ENCODE measurements at places on chromosomes 12 and 14.

DNA sequence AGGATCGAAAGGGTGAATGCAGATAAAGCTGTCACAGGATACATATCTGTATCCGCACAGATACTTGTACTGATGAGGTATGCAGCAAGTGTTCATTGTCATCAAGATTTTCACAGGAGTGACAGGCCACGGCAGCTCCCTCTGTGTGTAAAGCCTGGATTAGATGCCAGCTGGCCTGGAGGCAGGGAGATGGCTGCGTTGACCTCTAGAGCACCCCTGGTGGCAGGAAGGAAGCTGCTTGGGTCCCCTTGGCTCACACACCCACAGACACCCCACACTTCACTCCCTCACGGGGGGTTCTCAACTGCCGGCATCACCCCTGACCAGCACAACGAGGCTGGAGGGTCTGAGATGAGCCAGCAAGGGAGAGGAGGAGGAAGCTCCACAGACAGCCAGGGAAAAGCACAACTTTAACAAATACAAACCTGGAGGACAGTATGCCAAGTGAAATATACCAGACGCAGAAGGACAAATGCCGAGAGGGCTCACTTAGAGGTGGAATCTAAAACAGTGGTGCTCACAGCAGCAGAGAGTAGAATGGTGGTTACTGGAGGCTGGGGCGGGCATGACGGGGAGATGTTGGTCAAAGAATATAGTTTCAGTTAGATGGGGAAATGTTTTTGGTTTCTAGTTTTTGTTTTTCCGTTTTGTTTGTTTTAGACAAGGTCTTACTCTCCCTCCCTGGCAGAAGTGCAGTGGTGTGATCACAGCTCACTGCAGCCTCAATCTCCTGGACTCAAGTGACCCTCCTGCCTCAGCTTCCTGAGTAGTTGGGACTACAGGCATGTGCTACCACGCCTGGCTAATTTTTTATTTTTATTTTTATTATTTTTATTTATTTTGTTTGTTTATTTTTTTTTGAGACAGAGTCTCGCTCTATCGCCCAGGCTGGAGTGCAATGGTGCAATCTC, 45.7 kb downstream of the TEAD4 start:
- no peak for DNase-seq

DNA sequence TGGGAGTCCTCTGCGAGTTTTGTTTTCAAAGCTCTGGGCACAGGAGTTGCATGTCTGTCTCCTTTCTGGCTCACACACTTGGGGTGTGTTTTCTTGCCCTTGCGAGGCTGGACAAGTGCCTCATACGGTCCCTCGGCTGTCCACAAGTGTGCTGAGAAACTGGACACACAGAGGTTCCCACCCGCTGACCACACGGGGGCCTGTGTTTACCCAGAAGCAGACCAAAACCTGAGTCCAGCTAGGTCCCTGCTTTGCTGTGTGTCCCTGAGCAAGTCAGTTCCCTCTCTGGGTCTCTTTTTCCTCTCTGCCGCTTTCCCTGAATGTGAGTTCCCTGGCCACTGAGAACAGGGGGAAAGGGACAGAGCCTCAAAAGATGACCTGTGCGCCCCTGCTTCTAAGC, 678 bp upstream of the OAS2 start:
- DNase-seq, result no peak

- no peak for DNase-seq
Observed at GRCh38 chr12:6695313-6696045, 5.1 kb downstream of the PIANP start.

- DNase-seq, result no peak
Observed at GRCh38 chr12:64797156-64797555, 27.3 kb upstream of the TBC1D30 start.

- no peak for DNase-seq
Observed at GRCh38 chr14:65027127-65027799, 40.6 kb downstream of the FNTB start.

- no peak for DNase-seq
Observed at GRCh38 chr14:96509457-96510090, 7.4 kb downstream of the PAPOLA start.

DNA sequence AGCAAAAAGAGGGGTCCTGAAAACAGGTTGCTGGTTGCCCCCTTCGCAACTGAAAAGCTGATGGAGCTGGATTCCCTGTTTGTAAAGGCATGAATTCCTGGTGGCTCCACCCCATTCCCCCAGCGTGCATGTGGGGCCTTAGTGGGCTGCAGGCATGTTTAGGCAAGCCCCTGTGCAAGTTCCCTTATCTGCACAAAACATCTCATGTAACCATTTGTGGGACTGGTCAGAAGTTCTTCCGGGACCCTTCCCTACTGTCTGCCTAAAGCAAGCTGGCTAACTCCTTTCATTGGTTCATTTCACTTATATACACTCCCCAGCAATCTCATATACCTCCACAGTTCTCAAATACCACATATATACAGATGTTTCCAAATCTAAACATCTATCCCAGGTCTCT, 24.0 kb upstream of the HIGD1C start:
- DNase-seq, result no peak

DNA sequence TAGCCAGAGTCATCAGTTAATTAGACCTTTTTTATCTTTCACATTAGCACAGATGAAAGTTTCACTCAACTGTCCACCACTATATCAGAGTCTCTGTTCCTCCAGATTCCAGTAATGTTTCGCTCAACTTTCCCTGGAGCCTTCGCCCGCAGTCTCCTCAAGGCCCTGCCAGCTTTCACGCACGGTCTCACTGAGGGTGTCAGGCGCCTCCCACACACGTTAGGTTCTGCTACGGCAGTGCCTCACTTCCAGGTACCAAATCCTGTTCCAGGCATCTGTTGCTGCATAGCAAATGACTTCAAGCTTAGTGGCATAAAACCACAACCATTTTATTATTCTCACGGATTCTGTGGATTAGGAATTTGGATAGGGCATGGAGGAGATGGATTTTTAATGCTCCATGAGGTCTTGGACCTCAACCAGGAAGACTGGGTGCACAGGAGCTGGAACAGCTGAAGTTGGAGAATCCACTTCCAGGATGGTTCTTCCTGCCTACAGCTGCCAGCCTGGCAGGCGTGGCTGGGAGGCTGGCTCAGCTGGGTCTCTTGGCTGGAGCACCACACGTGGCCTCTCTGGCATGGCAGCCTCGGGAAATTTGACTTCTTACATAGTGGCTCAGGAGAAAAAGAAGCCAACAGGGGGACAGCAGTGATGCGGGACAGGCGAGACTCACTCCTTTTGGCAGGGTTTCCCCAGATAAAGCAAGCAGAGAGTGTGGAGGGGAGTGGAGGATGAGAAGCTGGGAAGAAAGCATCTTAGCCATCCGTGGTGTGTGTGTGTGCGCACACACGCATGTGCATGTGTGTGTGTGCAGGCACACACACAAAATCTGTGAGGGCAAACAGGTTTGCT, 21.3 kb upstream of the BCDIN3D start:
- DNase-seq, result no peak

DNA sequence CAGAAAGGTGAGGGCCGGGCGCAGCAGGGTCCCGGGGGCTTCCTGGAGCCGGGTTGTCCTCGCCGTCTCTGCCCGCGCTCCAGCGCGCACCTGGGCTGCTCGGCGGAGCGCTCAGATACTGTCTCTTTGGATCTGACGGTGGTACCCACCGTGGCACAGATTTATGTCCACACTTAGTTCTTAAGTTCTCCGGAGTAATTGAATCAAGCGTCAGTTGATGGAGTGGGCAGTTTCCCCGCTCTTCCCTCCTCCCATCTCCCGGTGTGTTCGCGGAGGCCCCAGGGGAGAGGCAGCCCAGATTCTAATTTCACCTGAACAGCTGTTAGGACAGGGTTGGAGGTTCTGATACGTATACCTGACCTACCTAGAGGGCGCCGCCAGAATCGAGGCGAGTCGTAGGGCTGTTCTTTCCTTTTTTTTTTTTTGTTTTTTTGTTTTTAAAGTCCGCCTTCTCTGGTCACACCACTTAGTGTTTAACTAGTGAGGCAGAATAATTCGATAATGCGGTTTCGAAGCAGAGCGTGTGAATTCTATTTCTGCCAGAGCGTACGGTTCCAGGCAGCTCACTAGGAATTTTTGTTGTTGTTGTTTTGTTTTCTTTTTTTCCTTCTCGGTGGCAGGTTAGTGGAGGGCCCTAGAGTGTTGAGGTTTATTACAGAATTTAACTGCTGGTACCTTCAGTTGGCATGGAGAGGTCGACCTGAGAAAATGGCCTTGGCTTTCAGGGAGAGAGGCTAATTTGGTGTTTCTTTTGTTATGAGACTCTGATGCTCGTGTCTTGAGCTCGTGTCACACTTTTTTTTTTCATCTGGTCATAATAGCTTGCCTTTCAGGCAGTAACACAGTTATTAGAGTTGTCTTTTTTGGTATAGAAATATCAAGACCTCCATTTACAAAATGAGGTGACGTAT, 22.3 kb upstream of the GNS start:
- no peak for DNase-seq

DNA sequence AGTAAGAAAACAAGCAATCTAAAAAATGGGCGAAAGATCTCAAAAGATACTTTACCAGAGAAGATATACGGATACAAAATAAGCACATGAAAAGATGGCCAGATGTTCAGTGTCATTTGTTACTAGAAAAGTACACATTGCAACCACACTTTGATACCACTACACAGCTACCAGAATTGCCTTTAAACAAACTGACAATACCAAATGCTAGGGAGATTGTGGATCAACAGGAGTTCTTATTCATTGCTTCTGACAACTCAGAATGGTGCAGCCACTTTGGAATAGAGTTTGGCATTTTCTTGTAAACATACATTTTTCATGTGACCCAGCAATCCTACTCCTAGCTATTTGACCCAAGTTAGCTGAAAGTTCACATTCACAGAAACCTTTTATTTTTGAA, 136.3 kb downstream of the FUT8 start:
- DNase-seq, result no peak

- DNase-seq, result no peak
Observed at GRCh38 chr12:44509471-44509870, 366.6 kb downstream of the NELL2 start.

GRCh38 chr14:105939810-105940508, 413.6 kb downstream of the TMEM121 start:
- DNase-seq, result no peak

GRCh38 chr12:59844750-59845149, 248.9 kb downstream of the SLC16A7 start:
- DNase-seq, result no peak

- DNase-seq, result no peak
Observed at GRCh38 chr12:131375972-131376345, 334.9 kb upstream of the SFSWAP start.

- DNase-seq, result no peak
Observed at GRCh38 chr12:6708960-6709394, 8.4 kb upstream of the PIANP start.

- peak; percentile 80 for DNase-seq
Observed at GRCh38 chr12:43835656-43836474, at the start of gene TMEM117. Gene TMEM117, plus strand, starts transcription at chr12:43836081.

DNA sequence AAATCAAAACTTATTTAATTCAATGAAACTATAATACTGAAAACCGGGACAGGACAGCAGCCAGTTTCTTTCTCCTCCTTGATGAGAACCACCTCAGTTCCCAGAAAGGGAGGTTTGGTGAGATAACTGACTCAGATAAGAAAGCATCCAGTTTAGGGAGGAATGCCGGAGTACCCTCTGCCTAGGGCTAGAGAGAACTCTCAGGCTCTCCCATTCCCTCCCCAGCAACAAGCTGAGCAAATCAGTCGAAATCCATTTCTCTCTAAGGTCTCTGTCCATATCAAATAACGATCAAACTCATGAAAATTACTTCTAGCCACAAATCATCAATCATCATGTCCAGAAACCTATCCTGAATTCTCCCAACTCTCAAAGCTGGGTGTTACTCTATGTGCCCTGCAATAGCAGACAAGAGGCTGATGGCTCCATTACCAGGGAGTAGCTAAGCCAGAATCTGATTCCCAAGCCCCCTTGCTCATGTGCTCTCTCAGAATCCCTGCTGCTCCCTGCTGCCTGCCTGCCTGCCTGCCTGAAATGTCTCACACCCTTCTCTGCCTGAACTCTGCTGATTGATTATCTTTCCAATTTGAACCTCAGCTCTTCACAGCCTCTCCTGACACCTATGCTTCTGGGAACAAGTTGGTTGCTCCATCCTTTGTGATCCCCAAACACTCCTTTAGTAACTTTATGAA, 49.4 kb downstream of the SLC25A47 start:
- DNase-seq, result no peak

GRCh38 chr12:29317556-29318363, 63.2 kb downstream of the ERGIC2 start:
- DNase-seq, result peak; percentile 18

- no peak for DNase-seq
Observed at GRCh38 chr14:71362920-71363584, 455.8 kb downstream of the PCNX1 start.

- peak; percentile 83 for DNase-seq
Observed at GRCh38 chr12:26124446-26125399, at the start of gene BHLHE41. Gene BHLHE41, minus strand, starts transcription at chr12:26125037. Its CDS starts 258 bp downstream, at chr12:26124779.

GRCh38 chr12:111110556-111110955, 190.2 kb upstream of the MYL2 start:
- DNase-seq, result no peak

- DNase-seq, result no peak
Observed at GRCh38 chr14:22320362-22320750, 268.7 kb downstream of the DAD1 start.

- no peak for DNase-seq
Observed at GRCh38 chr12:31387466-31387865, 61.5 kb upstream of the SINHCAF start.

DNA sequence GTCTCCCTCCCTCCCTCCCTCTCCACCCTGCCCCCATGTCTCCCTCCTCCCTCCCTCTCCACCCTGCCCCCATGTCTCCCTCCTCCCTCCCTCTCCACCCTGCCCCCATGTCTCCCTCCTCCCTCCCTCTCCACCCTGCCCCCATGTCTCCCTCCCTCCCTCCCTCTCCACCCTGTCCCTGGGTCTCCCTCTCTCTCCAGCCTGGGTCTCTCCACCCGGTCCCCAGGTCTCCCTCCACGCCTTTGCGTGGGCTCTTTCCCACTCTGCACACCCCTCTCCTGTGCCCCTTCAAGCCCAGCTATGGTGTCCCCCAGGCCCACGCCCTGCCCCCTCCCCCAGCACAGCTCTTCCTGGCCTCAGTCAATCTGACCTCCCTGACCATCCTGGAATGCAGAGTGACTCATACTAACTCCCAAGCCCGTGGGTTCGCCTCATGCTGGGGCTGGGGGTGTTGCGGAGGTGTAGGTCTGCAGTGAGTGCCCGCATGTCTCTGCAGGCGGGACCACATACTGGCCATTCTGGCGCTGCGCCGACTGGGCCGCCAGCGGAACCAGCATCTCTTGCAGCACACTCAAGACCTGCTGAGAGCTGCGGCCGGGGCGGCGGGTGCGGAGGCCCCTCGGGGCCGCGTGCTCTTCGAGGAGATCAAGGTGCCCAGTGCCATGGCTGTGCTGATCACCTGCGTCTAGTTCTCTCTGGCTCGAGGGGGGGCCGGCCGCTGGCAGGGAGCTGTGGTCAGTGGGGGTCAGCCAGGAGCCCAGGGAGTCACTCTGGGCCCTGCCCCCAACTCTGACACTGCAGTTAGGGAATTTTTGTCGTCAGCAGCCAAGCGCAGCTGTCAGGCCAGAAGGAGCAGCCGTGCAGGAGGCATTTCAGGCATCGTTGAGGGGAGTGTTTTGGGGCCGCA, 13.5 kb upstream of the TNFAIP2 start:
- DNase-seq, result peak; percentile 53

GRCh38 chr12:5236022-5236640, 192.5 kb downstream of the KCNA5 start:
- no peak for DNase-seq

Measured in heart right ventricle (tissue), 16 donors.